Left renal cortex interstitium (tissue), 4 donors: ENCODE measurements at places on chromosomes 5 and 9.

- DNase-seq: no peak
Measured at GRCh38 chr5:55385846-55386245, 78.1 kb downstream of the MTREX start.

- DNase-seq: no peak
Measured at GRCh38 chr5:75660678-75661465, 49.6 kb downstream of the ANKDD1B start.

DNA sequence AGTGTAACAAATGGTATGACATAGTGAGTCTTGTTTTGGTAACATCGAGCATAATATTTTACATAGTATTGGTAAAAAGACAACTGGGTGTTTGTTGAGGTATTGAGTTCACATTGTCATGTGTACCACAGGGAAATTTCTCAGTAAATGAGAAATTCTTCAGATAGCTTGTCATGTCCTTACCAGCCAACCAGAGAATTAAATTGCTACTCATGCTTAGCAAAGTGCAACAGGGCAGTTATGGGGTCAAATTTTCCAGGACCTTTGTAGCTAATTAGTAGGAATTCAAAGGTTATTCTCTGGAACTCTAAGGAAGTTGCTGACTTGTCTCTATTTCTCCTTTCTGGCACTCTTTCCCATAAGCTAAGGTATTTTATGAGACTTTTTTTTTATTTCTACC lies 595.7 kb downstream of the EFNA5 start:
- peak; percentile 5 for DNase-seq

- DNase-seq: peak; percentile 89
Measured at GRCh38 chr9:113056191-113057106, at the start of gene ZFP37. Gene ZFP37, minus strand, starts transcription at chr9:113056724. Its CDS starts 36 bp downstream, at chr9:113056688.

- no peak for DNase-seq
Measured at GRCh38 chr5:157278319-157279037, 12.6 kb downstream of the CYFIP2 start.

- no peak for DNase-seq
Measured at GRCh38 chr5:82594097-82594496, 315.9 kb upstream of the RPS23 start.

DNA sequence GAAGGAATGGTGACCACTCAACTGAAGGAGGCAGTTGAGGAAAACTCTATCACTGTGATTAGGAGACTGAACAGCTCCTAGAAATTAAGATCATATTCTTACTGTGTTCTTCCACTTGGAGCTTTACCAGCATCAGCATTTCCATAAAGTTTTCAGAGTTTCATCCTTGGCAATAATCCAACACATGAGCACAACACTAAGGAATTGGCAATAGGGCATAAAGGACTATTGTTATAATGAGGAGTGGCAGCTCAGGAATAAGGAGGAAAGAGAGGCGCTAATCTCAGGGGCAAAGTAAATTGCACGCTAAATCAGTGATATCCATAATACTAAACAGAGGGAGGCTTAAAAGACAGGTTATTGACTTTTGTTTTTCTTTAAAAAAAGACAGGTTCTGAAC lies 338.9 kb downstream of the EFNA5 start:
- no peak for DNase-seq

DNA sequence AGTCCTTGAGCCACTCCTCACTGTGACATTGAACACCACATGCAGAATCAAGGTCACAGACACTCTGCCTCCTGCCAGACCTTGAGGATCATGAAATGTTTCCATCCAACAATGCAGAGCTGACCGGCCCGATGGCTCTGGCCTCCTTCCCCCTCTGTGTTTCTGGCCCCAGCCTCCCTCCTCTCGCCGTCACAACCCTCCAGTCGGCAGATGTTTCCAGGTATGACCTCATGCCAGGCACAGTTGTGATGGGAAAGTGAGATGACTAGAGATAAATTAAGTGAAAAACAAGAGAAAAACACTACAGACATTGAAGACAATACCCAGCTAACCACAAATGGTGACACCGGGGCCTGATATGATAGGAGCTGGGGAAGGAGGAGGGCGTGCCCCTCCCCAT lies 9.8 kb downstream of the NTNG2 start:
- no peak for DNase-seq

DNA sequence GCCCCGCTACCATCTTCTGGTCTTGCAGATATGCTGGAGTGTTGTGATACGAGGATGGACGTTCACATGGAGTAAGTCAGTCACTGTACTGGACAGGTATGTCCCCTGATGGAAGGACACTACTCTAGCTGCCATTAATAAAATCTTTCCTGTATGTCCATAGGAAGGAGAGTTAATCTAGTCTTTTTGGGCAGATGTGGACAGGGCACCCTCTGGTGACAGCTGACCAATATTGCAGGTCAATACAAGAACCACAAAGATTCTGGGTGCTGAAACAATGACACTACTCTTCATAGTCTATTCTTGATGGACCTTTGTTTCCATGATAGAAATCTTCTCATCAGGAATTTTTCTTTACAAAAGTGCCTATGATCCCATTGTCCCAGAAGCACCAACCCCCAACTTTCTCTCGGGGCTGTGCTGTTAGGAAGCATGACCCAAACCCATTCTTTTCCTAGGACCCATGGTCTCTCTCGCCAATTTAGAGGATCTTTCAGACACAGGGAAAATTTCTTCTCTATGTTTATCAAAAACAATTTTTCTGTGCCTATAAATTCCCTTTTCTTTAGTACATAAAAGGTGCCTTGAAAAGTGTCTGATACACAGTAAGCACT lies 376.9 kb downstream of the DTWD2 start:
- no peak for DNase-seq

- DNase-seq: no peak
Measured at GRCh38 chr9:94591876-94592275, 1.7 kb downstream of the FBP2 start.

DNA sequence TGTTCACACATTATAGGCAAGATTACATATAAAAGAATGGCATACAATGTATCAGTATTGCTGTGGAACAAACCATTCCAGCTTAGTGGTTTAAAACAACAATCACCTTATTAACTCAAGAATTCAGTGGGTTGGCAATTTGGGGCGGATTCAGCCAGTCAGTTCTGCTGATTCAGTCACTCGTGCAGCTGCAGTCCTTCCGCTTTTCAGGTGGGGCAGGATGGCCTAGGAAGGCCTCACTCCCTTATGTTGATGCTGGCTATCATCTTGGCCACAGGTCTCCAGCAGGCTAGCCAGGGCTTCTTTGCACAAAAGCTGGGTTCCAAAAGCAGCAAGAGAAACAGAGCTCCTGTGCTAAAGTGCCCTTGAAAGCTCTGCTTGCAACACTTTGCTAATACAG lies 150.6 kb downstream of the MCTP1 start:
- DNase-seq: no peak

DNA sequence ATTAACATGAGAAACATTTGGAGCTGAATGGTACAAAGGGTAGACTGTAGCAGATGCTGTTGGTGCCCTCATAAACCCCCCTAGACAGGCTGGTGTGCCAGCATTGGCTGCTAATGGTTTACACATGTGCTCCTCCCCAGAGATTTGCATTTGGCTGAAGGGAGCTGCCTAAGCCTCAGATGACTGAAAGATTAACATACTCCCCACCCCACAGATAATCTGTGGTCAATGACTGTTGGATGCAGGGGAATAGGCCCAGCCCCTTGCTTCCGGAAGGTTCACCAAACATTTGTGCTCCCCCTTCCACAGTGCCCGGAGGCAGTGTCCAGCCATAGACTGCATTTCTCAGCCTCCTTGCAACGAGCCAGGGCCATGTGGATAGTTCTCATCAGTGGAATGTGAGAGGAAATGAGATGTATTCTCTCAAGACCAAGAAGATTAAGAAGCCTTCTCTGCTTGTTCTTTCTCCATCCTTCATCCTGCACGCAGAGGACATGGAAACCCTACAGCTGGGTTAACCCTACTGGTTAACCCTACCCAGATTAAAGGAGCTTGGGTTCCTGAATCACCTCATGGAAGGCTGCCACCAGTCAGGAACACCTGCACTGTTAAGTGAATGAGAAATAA lies 79.6 kb downstream of the PHAX start:
- DNase-seq: no peak

- no peak for DNase-seq
Measured at GRCh38 chr5:135033901-135034235, at the start of gene PITX1. Gene PITX1, minus strand, starts transcription at chr5:135034228. Its CDS starts 347 bp downstream, at chr5:135033881.

DNA sequence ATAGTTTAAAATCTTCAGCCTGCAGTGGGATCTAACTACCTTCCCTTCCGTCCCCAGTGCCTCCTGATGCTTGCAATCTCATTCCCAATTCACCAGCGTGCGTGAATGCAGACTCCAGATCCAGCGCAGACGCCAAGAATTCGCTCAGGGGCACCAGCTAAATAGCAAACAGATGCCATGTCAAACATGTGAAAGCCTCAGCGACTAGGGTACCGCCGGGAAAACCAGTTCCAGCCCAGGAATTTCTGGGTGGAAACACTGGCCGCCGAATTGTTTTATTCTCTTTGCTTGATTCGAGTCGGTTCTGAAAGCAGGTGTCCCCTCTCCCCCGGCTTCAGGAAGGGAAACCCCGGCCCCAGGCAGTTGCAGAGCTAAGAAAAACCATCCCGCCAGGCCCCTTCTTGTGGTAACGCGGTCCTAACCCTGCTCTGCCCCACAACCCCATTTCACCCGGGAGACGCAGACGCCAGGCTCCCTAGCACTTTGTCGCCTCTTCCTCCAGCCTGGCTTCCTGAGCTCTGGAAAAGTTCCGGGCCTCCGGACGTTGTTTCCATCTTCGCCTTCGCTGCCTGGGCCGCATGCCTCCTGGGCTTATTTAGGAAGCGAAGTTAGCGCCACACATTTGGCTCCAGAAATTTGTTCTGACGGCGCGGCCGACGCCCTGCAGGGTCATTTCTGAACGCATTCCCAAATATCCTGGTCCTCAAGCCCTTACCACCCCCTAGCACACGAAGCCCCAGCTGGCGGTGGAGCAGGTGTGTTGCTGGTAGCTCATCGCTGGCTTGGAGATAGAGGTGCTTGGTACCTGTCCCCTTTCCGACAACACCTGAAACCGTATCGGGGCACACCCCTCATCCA lies 665 bp upstream of the LVRN start:
- DNase-seq: no peak

DNA sequence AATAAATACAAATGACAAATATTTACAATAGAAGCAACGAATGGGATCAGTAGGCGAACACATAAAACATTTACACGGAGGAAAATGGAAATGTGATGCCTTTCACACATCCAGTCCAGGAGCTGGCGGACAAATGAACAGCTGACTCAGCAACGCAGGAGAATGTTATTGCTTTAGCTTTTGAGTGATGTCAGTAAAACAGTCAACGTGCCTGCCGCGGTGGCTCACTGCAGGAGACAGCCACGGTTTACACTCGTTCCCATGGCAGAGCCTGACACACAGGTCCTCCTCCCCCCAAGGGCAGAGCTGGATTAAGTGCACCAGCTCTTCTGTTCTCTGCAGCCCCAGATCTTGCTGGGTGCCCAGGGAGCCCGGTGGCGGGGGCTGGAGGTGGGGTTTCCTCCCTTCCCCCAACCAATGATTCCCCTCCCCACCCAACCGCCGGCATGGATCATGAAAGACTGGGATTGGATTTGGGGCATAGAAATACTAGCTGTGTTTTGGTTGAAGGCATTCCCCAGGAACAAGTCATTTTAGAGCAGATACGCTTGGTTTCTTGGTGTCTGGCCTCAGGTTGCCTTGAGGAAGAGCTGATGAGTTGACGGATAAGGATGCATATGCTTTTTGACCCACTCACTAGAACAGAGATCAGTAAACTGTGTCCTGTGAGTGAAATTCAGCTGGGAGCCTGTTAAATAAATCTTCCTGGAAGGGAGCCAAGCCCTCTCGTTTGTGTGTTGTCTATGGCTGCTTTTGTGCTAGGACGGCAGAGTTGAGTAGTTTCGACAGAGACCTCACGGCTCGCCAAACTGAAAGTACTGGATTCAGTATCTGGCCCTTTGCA lies 12.5 kb downstream of the STC2 start:
- DNase-seq: no peak

GRCh38 chr9:27059412-27059811 lies 49.6 kb upstream of the TEK start:
- DNase-seq: no peak

GRCh38 chr5:140711794-140712193 lies 11.5 kb downstream of the ZMAT2 start:
- DNase-seq: no peak

DNA sequence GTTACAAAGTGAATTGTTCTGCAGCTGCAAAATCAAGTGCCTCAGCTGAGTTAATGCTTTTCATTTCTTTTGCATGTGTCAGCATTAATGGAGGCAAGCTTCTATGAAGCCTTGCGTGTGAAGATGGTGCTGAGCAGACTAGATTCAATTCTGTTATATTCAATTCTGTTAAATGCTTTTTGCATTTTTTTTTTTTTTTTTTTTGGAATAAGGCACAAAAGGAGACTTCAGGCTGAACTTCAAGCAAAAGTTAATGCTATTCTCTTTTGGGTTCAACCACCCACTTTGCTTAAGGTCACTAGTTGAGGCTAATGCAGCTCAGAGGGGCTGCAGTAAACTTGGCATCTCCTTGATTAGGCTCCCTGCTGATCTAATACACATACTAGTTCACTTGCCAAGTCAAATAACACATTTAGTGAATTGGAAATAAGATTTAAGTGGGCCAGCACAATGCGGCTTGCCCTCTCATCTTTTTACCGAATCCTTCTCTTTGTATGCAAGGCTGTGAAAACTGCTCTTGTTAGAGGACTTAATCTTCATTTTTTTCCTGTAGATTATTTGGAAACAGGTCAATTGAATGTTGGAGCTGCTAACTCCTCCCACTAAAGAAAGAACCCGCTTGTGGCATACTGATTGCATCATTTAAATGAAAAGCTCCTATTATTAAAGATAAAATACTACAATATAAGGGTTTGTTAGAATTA lies 1020.2 kb downstream of the NR2F1-AS1 start:
- no peak for DNase-seq

DNA sequence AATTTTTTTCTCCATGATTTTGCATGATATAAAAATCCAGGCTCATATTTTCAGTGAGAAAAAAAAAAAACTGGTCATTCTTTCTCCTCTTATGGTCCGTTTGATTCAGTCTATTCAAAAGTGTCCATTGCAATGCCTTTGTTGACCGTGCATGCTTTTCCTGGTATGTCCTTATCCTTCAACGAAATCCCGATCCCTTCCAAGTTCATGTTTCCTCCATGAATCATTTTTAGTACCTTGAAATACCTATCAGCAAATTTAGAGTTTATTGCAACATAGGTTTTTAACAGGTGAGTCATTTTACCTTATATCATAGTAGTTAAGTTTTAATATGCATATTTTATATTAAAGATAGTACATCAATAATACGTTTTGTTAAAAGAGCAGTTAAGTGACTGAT lies 773.8 kb upstream of the CHD1 start:
- DNase-seq: no peak

DNA sequence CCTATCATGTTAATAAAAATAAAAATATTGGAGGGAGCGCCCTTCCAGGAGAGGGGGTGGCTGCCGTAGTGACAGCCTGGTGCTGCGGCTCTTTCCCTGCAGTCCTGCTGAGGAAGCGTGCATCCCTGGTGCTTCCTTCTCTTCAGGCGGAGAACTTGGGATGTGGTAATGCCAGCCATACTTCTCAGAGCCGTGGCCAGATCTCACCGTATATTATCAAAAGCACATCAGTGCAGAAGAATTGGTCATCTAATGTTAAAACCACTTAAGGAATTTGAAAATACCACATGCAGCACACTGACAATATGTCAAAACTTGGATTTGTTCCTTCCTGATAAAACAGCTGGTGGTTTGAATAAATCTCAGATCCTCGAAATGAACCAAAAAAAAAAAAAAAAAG lies 17.7 kb downstream of the C9orf40 start:
- no peak for DNase-seq
